ENCODE measurements at places on chromosomes 7 and 10.

GRCh38 chr10:132248455-132249225 lies 59.1 kb downstream of the STK32C start:
- peak; percentile 60 for DNase-seq

DNA sequence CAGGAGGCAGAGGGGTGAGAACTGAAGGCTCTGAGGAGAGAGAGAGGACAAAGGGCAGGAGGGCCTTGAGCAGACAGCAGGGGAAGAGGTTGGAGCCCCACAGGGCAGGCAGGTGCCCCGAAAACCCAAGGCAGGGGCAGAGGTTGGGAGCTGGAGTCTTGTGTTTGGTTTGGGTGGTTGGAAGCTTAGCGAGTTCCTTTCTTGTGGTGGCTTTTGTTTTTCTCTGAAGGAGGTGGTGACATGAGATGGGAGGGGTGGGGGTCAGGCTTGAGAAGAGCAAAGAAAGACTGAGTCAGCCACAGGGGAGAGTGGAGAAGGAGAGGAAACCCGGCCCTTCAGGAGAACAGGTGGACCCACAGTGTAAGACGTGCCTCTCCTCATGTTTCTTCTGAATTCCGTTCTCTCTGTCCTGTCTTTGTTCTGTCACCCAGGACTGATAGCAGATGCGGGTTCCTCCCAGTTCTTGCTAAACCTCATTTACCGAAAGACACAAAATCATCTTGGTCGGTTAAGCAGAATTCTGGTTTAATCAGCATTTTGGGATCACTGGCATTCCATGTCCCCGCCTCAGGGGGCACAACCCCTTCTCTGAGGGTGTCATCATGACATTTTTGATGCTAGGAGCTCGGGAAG lies 95.3 kb downstream of the INSYN2A start:
- DNase-seq, result no peak

GRCh38 chr10:87506956-87507355 lies 2.3 kb downstream of the MINPP1 start:
- no peak for DNase-seq

GRCh38 chr7:110569486-110570205 lies 521.3 kb upstream of the LRRN3 start:
- no peak for DNase-seq

DNA sequence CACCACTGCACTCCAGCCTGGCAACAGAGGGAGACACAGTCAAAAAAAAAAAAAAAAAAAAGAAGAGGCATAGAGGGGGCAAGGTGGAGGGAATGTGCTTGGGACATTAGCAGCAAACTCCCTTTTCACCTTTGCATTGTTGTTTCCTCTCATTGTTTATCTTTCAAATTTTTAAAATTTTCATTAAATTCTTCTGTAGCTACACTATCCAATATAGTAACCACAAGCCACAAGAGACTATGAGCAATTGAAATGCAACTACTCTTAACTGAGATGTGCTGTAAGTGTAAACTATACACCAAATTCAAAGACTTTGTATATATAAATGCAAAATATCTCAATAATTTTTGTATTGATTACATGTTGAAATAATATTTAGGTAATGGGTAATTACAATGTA lies 43.4 kb downstream of the EBLN1 start:
- no peak for DNase-seq

- no peak for DNase-seq
Observed at GRCh38 chr10:110893559-110894179, 21.9 kb downstream of the PDCD4 start.

GRCh38 chr10:93412801-93413200 lies 69.3 kb downstream of the MYOF start:
- no peak for DNase-seq

DNA sequence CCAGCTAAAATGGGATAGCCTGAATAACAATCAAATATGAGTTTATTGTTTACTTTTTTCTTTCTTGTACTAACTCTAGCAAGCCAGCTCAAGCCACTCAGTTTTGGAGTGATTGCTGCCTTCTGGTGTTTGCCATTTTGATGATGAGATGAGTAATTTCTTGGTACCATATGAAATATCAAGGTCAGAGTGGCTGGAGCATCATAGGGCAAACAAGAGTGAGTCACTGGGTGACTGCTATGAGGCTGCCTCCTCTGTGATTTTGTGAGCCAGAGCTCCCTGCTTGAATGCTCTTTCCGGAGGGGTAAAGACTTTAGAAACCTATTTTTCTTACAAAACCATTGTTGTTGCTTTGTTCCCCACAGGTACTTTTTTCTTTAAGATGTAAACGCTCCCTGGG lies 295.6 kb downstream of the PRKG1 start:
- no peak for DNase-seq

GRCh38 chr10:132564249-132564605 lies 26.6 kb downstream of the INPP5A start:
- DNase-seq, result no peak

- DNase-seq, result no peak
Observed at GRCh38 chr7:82559193-82559805, 115.7 kb upstream of the CACNA2D1 start.

- DNase-seq, result no peak
Observed at GRCh38 chr7:65983965-65984658, 2.1 kb upstream of the GUSB start.

- DNase-seq, result no peak
Observed at GRCh38 chr10:71274901-71275796, 43.9 kb upstream of the SLC29A3 start.

- no peak for DNase-seq
Observed at GRCh38 chr7:100971111-100972001, 2.0 kb downstream of the MUC12 start.

DNA sequence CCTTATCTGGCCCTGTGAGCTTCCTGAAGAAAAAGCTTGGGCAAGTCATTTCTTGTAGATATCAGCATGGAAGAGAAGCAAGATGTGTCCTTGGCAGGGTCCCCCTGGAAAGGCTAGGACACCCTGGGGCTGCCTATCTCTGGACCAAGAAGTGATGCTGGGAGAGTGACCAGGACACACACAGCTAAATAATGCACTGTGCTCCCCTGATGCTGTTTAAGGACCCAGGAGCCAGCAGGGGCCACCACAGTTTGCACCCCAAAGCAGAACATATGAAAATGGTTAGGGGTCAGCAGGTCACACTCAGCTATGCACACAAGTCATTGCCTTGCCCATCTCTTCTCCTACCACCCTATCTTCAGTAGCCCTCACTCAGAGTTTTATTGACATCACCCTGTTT lies 47.9 kb upstream of the GPR26 start:
- no peak for DNase-seq

DNA sequence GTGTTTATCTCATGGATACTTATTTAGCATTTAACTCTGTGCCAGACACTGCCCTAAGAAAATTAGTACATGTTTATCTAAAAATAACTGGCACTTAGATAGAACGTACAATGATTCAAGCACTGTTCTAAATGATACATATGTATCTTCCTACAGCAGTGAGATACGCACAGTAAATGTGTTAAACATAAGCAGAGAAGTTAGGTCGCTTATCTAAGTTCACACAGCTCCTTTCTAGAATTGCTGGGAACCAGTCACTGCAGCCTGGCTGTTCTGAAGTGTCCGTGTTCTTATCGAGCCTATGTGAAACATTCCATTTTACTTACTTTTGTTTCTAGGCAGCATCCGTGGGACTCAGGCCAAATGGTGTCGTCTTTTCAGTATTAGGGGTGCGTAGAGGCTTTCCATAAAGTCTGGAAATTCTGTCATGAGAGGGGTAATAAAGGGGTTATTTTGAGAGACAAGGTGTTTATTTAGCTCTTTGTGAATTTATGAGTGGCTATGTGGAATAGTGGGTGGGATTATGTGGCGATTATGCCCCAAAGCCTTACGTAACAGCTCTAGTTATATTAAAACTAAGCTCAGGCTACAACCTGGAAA lies 186.9 kb downstream of the SND1 start:
- no peak for DNase-seq

Measured in stimulated activated CD4-positive, alpha-beta T cell treated with anti-CD3 and anti-CD28 coated beads, TNF-alpha, amount 100 ng/mL, for 24 hours (primary cell).